ENCODE measurements at places on chromosomes 4 and X. TPM values are rescaled to one million over a fixed set of nuclear protein-coding genes. Genes with fewer than 3 reads are reported as not detected.
A peak's percentile ranks its signal among the peaks of the same experiment; 100 is the strongest.

GRCh38 chr4:26013629-26014028, 99.6 kb downstream of the SMIM20 start:
- no peak for DNase-seq

Gene GPR50
- total RNA-seq, result not detected

DNA sequence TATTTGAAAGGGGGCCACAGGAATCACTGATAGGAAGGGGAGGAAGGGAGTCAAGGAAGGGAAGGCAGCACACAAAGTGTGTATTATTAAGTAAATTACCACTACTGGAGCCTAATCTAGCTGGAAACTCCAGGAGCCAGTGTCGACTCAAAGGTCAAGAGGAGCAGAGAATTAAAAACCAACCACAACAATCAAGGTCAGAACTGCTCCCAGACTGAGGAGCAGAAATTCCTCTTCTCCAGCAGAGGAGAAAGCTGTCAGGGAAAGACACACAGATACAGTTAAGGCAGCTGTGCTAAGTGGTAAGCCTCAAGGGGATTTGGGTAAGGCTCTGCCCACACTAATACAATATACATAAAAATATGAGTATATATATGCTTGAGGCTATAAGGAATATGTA, 87.5 kb upstream of the PTPN13 start:
- no peak for DNase-seq

- DNase-seq, result no peak
These were observed 92.4 kb upstream of the WDR17 start for GRCh38 chr4:175973027-175973923.

- DNase-seq, result no peak
These were observed 144.3 kb downstream of the RTL3 start for GRCh38 chrX:78514852-78515251.

DNA sequence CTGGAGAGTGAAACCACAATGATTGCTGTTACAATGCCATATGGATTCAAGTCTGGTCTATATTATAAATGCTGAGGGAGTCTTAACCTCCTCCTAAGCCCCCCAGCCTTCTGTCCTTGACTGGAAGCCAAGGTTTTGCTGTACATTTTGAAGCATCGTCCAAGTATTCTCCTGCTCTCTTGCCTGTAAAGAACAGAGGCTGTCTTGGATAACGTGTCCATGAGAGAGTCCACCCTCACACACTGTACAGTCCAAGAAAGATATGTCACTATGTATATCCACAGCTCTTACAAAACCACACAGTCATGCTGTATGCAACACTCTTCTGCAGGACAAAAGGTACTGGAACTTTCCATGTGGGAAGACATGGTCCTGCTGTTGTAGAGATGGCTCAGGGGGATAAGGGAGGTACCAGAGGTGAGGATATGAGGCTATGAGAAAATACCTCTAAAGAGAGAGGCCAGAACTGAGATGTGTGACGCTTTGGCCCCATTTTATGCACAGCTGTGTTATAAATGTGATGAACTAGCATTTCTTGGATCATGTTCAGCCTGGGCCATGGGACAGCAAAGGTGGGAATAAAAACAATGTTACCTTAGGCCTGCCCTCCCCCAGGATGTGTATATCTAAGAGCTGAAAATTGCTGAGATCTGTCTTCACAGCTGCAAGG, 678.6 kb downstream of the IQCM start:
- DNase-seq, result no peak

DNA sequence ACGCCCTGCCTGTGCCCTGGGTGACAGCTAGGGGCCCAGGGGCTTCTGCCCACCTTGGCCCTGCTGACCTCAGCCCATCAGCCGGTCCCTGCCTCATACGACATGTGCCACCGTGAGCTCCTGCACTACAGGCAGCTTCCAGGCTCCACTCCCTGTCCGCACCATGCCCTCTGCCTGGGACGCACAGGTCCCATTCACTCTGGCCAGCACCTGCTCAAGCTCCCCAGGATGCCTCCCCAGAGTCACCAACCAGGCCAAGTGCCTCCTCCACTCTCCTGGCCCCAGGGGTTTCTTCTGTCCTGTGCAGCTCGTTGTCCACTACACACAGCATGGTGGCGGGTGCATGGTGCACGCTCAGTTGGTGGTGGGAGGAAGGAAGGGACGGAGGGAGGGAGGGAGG, 20.2 kb upstream of the MRFAP1 start:
- DNase-seq, result no peak

- no peak for DNase-seq
These were observed 161.4 kb downstream of the RAB28 start for GRCh38 chr4:13322681-13323101.

DNA sequence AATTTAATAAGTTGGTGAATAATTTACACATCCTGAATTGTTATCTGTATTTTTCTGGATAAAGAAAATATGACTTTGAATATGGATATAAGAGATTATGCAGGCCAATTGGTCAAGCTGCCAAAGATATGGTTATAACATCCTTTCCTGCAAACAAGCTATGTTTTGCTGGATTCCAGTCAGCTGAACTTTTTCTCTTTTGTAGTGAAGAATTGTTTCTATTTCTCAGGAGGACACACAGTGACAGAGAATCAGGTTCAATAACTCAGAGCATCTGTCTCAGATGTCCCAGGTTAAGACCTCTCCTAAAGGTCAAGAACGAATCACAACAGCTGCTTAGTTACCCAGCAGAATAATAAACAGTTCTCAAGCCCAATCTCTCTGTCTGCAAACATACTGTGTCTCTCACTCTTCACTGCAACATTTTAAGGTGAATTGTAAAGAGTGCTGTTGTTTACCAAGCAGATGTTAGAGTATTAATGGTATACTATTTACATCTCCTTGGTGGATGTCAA, 189.5 kb upstream of the ANKRD50 start:
- DNase-seq, result no peak

DNA sequence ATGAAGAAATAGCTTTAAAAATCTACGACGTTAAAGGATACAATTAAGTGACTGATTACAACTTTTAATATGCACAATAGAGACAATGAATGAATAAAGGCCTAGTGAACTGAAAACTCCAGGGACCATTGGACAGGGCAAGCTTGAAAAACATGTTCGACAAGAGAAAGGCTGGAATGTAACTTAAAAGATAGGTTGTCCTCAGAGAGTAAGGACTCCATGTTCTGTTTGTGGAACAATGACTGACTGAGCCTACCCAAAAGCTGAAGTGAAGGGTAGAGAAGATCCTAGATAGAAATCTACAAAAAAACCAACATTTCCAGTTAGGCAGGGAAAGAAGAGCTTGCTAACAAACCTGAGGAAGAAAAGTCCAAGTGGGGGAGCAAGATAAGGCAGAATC, 173.4 kb downstream of the NR3C2 start:
- DNase-seq, result no peak

GRCh38 chrX:68570598-68570997, 71.7 kb downstream of the YIPF6 start:
- no peak for DNase-seq

DNA sequence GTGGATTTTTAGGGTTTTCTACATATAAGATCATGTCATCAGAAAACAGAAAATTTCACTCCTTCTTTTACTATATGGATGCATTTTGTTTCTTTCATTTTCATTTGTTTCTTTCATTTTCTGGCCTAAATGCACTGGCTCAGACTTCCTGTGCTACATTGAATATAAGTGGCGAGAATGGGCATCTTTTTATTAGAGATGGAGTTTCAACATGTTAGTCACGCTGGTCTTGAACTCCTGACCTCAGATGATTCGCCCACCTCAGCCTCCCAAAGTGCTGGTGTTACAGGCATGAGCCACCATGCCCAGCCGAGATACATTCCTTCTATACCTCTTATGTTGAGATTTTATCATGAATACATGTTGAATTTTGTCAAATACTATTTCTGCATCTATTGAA, 61.8 kb downstream of the BRWD3 start:
- DNase-seq, result no peak

DNA sequence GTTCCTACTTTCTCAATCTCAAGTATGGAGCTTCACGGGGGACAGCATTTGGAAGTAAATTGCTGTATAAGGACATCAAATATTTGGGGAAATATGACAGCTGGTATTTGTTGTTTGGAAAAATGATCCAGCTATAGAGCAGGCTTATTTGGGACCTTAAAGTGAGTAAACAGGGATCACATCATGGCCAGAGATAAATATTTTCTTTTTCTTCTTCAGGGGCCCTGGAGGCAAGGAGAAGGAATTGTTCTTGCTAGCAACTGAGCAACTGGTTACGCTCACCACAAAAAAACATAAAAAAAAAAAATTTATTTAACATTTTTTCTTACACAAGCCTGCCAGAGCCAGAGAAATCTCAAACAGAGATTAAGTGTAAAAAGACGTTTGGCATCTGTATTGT, 277.2 kb upstream of the UGT8 start:
- no peak for DNase-seq

DNA sequence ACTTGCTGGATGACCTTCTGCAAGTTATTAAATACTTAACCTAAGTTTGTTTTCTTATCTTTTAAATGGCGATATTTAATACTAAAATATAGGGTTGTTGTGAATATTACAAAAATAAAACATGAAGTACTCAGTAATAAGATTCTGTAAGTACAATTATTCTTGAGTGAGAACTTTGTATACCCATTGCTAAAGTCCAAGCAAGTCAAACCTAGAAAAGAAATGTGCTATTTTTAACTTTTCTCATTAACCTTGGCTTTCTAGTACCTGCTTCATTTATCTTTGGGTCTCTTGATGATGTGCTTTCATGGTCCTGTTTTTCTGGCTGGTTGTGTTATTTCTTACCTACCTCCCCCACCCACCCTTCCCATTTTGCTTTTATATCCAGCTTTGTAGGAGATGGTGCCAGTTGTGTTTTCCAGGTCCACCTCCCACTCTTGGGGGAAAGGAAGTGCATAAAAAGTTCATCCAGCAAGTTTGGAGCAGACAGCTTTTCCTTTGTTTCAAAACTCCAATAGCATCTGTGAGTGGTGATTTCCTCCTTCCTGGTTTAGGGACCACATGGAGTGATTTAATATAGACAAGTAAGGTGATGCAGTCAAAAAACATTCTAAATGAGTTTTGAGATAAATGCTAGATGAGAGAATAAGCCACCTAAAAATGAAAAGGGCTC, 7.5 kb upstream of the CXCL8 start:
- DNase-seq, result peak; percentile 13

Gene STPG2
- total RNA-seq, result 0.45 TPM

- no peak for DNase-seq
These were observed 45.7 kb downstream of the ARHGAP10 start for GRCh38 chr4:147777456-147778091.

DNA sequence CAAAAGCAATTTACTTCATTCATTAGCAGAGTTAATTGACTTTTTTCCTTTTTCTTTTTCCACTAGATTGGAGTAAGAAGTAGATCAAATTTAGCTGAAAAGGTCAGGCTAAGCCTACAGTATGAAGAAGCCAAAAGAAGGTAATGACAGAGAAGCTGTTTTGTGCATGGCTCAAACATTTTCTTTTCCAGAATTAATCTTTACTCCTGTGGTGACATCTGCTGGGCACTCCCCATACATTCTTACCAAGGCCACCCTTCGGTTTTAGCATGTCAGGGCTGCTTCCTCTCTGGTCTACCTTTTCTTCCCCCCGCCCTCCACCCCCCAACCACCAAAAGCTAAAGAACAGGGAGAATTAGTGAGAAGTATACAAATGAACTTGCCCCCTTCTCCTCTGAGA, 70.2 kb downstream of the CLDN22 start:
- no peak for DNase-seq

DNA sequence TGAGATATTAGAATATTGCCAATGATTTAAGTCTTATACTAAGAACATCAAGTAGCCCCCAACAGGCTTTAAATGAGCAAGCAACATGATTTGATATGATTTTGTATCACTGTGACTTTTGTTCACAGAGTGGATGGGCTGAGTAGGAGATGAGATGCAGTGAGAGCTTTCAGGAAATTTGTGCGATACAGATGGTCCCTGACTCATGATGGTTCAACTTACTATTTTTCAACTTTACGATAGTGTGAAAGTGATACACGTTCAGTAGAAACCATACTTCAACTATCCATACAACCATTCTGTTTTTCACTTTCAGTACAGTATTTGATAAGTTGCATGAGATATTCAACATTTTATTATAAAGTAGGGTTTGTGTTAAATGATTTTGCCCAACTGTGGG, 78.7 kb upstream of the NWD2 start:
- no peak for DNase-seq
